Right lobe of liver (tissue), 6 donors: ENCODE measurements at places on chromosomes 3 and 15. TPM values are rescaled to one million over a fixed set of nuclear protein-coding genes. Genes with fewer than 3 reads are reported as not detected.

The TRIM42 gene
- total RNA-seq: not detected

The DNAH12 gene
- total RNA-seq: 0.20 TPM

The OIP5 gene
- not detected for total RNA-seq

The SPSB4 gene
- total RNA-seq: 1.0 TPM

The GOLGA8G gene
- total RNA-seq: 0.06 TPM

The SFMBT1 gene
- total RNA-seq: 9.8 TPM

The RARRES1 gene
- total RNA-seq: 8.1 TPM

The CCDC14 gene
- 11.8 TPM for total RNA-seq

The LMAN1L gene
- not detected for total RNA-seq

The GOLGA8M gene
- 0.68 TPM for total RNA-seq

The ISG20 gene
- 6.4 TPM for total RNA-seq

The ERICH6 gene
- total RNA-seq: not detected

The POPDC2 gene
- total RNA-seq: 0.72 TPM

The SGO1 gene
- total RNA-seq: 0.20 TPM
